ENCODE measurements at places on chromosomes 16 and 17.

GRCh38 chr17:7623661-7624060 lies 4.0 kb downstream of the SAT2 start:
- no peak for DNase-seq

GRCh38 chr17:54749157-54749556 lies 151.5 kb upstream of the TOM1L1 start:
- DNase-seq, result no peak

DNA sequence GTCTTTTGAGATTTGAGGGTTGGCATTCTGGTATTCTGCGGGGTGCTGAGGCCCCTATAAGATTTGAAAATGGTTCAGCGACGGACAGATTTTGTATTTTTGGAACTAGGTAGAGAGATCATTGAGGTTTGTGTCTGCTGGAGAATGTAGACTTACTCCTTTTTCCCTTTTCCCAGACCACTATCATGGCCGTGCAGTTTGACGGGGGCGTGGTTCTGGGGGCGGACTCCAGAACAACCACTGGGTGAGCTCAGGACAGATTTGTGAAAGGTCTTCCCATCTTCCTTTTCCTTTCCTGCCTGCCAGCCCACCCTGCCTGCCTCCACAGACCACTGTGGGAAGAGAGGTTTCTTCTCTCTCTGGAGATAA lies 572 bp downstream of the PSMB6 start:
- DNase-seq, result peak; percentile 70

- no peak for DNase-seq
These were observed 8.5 kb upstream of the NPIPB2 start for GRCh38 chr16:11950388-11950787.

DNA sequence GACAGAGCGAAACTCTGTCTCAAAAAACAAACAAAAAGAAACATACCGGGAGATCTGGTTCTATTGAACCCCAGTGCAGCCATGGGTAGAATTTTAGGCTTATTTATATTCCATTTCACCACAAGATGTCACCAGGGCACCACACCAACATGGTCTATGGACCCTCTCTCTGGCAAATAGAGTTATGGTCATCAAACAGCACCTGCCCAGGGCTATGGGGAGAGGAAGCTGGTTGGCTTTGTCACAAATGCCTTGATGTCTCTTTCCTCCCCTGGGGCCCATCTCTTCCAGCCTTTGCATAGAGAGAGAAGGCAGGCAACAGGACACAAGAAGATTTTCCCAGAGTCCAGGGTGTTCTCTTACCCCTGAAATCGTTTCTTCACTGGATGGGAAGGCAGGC lies 128.4 kb downstream of the WWOX start:
- DNase-seq, result no peak

- DNase-seq, result no peak
These were observed 59.2 kb downstream of the TEX14 start for GRCh38 chr17:58632324-58633314.

DNA sequence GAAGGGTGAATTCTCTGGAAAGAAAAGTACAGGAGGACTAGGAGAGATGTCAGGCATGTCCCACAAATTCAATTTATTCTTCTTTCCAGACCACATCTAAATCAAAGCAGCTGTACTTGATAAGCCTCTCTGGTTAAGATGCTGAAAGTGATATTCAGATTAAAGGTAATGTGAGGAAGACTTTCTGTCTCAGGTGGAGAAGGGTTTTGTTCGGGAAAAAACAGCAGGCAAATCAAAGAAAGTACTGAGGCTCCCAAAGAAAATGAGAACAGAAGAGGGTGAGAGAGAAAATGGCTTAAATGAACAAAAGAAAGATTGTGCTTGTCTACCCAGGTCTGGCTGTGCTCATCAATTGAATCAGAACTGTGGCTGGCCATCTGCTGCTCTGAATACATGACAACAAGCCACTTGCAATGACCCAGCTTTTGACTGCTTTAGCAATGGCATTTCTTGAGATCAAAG lies 55.6 kb downstream of the MMD start:
- DNase-seq, result no peak

DNA sequence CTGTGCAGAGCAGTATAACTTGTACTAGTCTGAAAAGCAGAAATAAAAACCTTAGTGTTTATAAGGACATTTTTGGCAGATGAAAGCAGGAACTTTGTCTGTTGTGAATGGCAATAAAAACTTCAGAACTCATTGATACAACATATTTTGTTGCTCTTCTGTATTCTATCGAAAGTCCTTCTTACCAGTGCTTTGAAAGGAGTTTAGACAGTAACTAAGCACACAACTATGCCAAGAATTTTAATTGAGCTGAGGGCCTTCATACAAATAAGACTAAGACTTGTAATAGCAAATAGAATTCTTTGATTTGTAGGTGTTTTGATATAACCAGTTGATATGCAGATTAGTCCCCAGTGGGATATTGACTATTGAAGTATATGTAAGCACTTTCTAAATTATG lies 308.4 kb downstream of the ZFHX3 start:
- DNase-seq, result peak; percentile 57

GRCh38 chr17:51147650-51148049 lies 5.7 kb upstream of the NME1 start:
- peak; percentile 48 for DNase-seq

DNA sequence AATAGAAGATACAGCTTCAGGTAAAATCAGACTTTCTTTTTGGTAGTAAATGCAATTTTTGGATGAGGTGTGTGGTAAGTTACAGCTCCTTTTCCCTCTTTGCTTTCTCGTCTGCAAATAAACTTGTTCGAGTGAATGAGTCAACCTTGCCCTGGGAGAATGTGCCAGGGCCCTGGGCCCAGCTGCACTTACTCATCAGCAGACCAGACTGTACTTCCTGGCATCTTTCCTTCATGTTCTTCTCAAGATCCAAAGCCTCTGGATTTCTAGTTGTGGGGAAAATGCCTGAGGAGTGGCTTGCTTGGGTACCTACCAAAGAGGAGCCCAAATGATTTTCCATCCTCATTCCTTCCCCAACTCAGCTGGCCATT lies 5.4 kb upstream of the G6PC1 start:
- DNase-seq, result peak; percentile 92

GRCh38 chr17:27782791-27783206 lies 17.5 kb downstream of the NOS2 start:
- no peak for DNase-seq

- no peak for DNase-seq
These were observed 1554.6 kb downstream of the CDH8 start for GRCh38 chr16:60481591-60481990.

GRCh38 chr16:85948138-85948509 lies 49.2 kb downstream of the IRF8 start:
- DNase-seq, result no peak

- DNase-seq, result no peak
These were observed 401.3 kb downstream of the WWOX start for GRCh38 chr16:78500659-78501270.

- peak; percentile 18 for DNase-seq
These were observed 40.7 kb upstream of the GPR139 start for GRCh38 chr16:20114356-20114755.

GRCh38 chr17:7139400-7139799 lies 24.8 kb upstream of the ASGR2 start:
- DNase-seq, result no peak

- DNase-seq, result peak; percentile 36
These were observed 31.3 kb upstream of the TNS4 start for GRCh38 chr17:40532520-40533253.

- peak; percentile 97 for DNase-seq
These were observed 37.3 kb upstream of the MMD start for GRCh38 chr17:55458978-55459377.

- no peak for DNase-seq
These were observed 358.5 kb upstream of the ERCC4 start for GRCh38 chr16:13561291-13562070.

- no peak for DNase-seq
These were observed 8.0 kb downstream of the TLCD3A start for GRCh38 chr17:740240-741017.

DNA sequence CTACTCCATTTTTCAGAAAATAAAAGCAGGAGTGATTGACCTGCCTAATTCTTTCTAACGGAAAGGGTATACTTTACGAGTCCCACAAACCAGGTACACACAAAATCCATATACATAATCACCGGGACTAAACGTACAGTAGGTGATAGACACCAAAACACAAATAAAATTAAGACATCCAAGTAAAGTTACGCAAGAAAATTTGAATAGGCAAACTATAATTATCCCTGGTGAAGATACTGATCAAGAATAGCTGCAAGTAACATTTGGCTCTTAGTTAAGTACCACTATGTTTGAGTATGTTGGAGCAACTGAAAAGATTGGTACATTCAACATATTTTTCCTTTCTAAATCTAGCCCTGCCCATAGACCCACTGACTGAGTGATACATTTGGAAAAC lies 1.7 kb downstream of the HELZ start:
- no peak for DNase-seq

DNA sequence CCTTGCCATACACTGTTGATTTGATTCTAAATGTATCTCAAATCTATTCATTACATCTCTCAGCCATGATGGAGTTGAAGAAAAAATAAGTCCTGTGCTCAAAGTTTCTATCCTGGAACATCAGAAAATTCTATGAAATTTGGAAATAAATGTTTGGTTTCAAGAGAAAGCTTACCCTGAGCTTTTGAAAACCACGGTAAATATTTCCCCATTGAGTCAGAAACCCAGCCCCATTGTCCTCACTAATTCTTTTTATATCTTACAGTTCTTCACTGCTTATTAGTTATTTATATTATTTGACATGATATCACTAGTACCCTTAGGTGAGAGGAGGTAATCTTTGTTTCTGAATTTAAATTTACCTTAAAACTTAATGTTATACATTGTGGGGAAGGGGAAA lies 128.5 kb downstream of the MRTFB start:
- peak; percentile 36 for DNase-seq

DNA sequence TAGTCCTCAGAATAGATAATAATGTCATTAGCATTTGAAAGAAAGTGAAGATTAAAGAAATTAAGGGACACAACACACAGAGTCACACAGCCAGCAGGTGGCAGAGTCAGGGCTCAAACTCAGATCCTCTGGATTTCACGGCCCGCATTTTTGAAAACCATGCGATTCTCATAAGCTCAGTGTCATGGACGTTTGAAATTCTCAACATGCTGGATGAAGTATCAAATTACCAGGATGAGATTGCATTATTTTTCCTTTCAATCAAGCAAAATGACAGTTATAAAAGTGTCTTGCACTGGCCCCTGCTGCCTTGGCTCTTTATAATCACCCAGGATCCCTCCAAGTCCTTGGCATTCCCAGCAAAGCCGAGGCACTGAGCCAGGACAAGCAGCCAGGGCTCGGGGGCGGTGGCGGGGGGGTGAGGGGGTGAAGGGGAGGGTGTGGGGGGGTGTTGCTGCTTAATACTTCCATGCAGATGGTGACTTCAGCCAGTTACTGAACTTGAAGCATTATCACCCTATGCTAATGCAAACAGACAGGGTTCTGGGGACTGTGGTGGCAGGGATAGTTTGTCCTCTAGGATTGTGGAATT lies 6.6 kb upstream of the BMERB1 start:
- peak; percentile 74 for DNase-seq

DNA sequence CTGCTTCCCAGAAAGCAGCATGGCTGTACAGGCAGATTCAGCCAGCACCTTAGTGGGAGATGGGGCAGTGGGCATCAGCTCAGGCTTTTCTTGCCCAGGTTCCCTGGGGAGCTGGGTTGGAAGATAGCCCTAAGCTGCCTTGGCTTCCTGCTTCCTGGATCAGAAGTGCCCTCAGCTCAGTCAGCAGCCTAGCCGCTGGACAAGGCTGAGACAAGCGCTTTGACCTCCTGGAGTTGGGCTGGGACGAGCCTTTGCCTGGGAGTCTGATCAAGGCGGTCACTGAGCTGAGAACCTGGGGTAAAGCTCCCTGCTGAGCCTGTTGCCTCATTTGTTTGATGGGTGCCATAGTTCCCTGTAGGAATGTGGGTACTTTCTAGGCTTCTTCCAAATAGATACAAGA lies 190.0 kb downstream of the RAB11FIP4 start:
- peak; percentile 34 for DNase-seq

DNA sequence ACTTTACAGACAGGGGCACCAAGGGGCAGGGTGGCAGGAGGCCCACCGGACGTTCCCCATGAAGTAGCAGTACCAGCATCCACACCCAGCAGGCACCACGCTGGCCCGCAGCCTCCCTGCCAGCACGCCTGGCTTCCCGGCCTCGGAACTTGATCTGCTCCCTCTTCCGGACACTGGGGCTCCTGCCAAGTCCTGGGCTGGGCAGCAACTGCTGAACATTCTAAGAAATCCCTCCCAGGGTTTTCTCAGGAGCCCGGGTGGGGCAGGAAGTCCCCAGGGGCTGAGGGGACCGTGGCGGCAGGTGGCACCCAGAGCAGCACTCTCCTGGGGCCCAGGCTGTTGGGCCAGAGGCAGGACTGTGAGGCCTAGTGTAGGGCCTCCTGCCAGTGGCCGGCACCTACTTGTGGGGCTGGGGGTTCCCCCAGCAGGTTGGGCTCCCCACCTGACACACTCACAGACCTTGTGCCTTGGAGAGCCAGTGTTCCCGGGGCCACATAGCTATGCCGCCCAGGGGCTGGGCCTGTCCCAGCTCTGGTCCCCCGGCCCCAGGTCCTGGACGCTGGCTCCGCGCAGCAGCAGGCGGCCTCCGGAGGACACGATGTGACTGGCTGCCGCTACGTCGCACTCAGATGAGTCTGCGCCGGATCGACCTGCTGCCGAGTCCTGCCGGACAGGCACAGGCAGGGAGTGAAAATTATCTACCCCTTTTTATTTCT lies 86.2 kb upstream of the CBX4 start:
- DNase-seq, result peak; percentile 31

DNA sequence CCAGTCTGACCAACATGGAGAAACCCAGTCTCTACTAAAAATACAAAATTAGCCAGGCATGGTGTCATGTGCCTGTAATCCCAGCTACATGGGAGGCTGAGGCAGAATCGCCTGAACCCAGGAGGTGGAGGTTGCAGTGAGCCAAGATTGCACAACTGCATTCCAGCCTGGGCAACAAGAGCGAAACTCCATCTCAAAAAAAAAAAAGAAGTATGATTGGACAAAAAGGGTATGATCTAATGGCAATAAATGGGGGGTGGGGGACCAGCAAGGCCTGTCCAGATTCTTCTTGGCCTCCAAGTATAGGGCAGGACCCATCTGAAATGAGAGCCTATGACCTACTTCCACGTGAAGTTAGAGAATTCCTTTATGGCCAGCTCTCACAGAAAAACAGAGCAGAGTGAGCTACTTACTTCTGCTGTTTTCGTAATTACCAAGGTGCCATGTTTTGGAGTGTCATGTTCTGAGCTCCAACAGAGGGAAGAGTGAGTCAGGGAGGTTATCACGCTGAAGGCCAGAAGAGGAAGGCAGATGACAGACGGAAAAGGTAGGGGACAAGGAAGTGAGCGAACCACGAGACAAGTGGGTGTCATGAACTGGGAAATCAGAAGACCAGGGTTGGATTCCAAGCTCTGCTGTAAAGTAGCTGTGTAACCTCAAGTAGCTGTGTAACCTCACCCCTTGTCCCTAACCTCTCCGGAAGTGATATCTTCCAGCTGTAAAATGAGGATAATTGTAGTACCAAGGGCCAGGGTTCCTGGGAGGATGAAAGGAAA lies 3.6 kb upstream of the ZMYND15 start:
- no peak for DNase-seq

- DNase-seq, result no peak
These were observed 22.0 kb downstream of the OR3A1 start for GRCh38 chr17:3276126-3276525.

Measured in ELR (cell line).